Stimulated activated CD4-positive, alpha-beta T cell treated with anti-CD3 and anti-CD28 coated beads, Interleukin-2, amount 100 ng/mL, for 24 hours (primary cell): ENCODE measurements at places on chromosomes 6 and 20.

DNA sequence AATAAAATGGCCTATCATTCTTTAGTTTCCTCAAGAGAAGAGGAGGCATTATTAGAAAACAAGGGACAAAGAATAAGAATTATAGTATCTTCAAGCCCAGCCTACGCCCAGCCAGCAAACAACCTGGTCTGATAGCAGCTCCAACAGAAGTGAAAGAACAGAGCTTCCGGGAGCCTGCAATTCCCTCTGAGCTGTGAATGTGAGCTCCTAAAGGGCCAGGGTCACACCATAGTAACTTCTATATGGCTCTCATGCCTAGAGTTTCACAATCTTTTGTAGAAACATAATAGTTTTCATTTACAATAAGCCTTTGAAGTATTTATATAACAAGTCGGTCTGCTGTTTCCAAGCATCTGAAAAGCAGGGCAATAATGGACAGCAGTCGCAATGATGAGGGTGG lies 116.5 kb downstream of the SMLR1 start:
- DNase-seq = no peak

DNA sequence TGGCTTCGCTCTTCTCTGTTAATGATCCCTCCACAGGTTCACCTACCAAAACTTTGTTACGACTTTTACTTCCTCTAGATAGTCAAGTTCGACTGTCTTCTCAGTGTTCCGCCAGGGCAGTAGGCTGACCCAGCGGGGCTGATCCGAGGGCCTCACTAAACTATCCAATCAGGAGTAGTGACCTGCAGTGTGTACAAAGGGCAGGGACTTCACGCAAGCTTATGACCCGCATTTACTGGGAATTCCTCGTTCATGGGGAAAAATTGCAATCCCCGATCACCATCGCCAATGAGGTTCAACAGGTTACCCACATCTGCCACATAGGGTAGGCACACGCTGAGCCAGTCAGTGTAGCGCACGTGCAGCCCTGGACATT lies 771.4 kb upstream of the DEFB115 start:
- no peak for DNase-seq

GRCh38 chr6:45563041-45563440 lies 185.3 kb upstream of the SUPT3H start:
- DNase-seq = no peak

GRCh38 chr6:123788319-123788718 lies 15.3 kb upstream of the NKAIN2 start:
- no peak for DNase-seq

- DNase-seq = no peak
Observed at GRCh38 chr6:41579088-41579610, 33.0 kb downstream of the FOXP4 start.

GRCh38 chr6:27205375-27206278 lies 41.9 kb upstream of the PRSS16 start:
- DNase-seq = peak; percentile 41

GRCh38 chr6:35804996-35805736 lies at the start of gene LHFPL5:
Gene LHFPL5 (plus strand): TSS chr6:35805352. CDS start chr6:35805671, 319 bp downstream.
- DNase-seq = peak; percentile 50

GRCh38 chr20:40720826-40721225 lies 31.8 kb upstream of the MAFB start:
- no peak for DNase-seq

GRCh38 chr20:4781637-4782377 lies 60.1 kb downstream of the PRND start:
- DNase-seq = no peak

DNA sequence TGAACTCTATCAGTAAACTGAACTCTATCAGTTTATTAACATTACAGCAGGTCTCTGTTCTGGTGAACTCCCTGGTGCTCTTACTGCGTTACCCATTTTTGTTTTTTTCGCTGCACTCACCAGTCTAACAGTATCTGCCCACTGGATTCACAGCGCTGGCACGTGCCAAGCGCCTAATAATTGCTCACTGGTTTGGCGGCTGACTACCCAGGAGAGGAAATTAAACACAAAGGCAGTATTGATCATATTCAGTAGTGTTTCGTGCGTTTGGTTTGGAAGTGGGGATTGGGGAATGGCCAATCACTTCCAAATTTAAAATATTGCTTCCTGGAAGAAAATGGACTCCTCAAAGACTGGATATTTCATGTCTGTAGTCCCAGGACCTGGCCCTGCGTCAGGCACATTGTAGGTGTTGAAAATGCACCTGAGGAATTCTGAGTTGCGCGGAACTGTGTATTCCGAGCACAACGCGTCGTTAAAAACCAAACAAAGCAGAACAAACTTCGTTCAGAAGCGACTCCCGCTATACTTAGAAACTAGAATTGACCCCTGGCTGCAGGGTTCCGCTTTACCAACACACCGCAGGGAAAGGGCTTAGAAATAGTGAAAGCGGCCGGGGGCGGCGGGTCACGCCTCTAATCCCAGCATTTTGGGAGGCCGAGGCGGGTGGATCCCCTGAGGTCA lies 1.1 kb upstream of the RPS12 start:
- peak; percentile 54 for DNase-seq

GRCh38 chr6:127464161-127464880 lies 5.1 kb upstream of the KIAA0408 start:
- no peak for DNase-seq

- no peak for DNase-seq
Observed at GRCh38 chr6:142857233-142857761, 87.7 kb downstream of the HIVEP2 start.

DNA sequence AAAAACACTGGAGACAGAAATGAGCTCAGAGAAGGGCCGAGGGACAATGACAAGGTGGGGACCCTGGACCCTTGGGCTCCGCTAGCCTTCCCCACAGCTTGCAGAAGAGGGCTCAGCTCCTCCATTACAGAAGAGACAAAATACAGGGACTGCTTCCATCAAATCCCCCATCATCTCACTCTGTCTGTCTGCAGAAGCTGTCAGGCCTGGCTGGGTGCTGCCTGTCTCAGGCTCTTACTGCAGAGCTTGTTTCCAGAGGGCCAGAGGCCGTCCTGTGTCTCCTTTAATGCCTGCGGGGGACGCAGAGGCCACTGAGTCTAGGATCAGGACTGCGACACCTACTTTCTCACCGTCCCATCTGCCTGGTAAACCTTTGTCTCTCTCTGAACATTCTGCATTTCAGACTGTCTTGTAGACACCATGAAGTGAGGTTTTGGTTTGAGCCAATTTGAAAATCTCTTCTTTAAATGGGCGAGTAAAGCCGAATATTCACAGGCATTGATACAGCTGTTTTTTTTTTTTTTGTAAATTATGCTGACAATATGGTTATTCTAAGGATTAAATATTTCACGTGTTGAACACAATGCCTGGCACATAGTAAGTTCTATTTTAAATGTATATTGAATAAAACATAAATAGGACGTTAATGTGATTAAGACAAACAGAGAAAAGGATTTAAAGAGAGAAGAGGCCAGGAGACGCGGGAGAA lies 28.3 kb downstream of the RNASET2 start:
- DNase-seq = no peak

DNA sequence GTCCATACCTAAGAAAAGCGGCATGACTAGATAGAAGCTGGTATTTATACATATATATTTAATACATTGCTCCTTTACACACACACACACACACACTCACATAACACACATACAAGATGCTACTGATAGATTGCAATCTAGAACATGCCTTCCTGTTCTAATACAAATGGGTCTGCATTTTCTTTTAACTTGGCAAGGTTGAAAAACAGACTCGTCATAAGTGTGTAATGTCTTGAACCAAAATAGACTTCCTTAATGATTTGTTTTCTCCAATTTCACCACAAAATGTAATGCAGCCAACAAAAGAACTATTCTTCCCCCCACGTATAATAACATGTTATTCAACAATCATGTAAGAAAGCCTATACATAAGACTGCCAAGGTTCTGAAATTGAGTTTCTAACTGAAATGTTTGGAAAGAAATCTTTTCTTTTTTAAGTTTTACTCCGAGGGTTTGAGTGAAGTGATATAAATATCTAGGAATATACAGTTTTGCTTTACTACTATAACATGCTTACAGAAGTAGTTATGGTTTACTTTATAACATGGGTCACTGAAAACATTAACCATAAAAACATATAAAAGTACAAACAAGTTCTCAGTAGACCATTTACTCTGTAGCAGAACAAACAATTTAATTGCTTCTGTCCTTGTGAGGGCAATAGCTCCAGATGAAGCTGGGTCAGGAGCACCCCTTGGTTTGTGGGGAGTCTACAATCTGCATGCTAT lies 207.5 kb downstream of the FOXC1 start:
- DNase-seq = no peak

DNA sequence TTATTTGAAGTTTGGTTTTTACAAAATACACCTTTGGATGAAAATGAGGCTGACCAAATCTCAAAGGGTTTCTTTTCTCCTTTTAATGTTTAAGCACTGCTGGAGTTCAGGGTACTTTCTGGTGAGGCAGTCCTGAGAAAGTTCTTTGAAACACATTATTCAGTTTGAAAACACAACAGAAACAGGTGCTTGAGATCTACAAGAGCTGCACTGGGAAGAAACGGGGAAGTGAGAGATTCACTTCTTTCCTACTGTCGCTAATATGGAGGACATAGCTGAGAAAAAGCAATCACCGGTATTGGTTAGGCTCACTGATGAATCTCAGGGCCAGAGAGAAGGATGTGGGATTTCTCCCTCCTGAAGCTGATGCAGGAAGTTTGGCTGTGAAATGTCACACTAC lies 22.9 kb upstream of the TMEM170B start:
- no peak for DNase-seq

GRCh38 chr6:6545616-6546317 lies 42.8 kb upstream of the LY86 start:
- no peak for DNase-seq

DNA sequence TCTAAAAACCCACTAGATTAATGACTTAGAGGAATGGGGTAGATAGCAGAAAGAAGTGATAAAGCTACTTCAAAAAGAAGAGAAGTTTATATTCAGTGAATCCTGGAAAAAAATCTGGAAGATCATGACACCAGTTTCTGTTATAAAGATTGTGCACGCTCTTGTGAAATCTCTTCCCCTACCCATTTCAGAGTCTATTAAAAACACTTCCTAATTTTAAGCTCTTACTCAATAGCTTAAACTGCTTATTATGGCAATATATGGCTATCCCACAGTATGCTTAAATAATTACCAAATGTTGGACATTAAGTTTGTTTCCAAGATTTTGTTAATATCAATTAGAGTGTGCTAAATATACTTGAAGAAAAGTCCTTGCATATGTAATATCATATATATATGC lies 585.3 kb upstream of the MAN1A1 start:
- DNase-seq = no peak

DNA sequence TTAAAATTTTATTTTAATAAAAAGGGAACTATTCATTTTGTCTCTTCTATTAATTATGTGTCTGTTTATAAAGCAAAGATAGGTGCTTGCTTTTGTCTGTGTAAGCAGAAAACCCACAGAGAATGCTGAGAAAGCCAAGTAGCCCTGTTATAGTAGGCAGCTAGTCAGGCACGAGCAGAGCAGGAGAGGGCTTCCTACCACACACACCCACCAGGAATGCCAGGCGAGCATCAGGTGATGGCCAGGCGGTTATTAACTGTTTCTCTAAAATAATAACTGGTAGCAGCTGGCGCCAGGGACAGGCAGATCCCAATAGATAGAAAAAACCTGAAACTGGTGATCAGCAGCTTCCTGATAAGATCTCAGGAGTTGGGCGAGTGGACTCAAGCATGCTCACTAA lies 15.7 kb downstream of the C6orf15 start:
- no peak for DNase-seq

DNA sequence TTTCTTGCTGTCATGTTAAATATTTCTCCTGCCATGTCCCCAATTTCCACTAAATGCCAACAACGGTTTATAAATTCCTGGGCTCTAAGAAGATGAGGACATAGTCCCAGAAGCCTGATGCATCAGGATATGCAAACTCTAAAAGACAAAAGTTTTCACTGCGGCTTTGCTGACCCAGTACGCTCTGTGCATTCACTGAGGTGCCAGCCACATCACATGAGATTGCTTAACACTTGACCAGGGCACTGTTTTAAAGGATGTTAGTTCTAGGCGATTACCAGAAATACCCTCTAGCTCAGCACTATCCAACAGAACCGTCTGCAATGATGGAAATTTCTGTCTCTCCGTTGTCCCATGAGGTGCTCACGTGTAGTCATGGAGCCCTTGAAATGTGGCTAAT lies 19.9 kb upstream of the ADTRP start:
- no peak for DNase-seq

DNA sequence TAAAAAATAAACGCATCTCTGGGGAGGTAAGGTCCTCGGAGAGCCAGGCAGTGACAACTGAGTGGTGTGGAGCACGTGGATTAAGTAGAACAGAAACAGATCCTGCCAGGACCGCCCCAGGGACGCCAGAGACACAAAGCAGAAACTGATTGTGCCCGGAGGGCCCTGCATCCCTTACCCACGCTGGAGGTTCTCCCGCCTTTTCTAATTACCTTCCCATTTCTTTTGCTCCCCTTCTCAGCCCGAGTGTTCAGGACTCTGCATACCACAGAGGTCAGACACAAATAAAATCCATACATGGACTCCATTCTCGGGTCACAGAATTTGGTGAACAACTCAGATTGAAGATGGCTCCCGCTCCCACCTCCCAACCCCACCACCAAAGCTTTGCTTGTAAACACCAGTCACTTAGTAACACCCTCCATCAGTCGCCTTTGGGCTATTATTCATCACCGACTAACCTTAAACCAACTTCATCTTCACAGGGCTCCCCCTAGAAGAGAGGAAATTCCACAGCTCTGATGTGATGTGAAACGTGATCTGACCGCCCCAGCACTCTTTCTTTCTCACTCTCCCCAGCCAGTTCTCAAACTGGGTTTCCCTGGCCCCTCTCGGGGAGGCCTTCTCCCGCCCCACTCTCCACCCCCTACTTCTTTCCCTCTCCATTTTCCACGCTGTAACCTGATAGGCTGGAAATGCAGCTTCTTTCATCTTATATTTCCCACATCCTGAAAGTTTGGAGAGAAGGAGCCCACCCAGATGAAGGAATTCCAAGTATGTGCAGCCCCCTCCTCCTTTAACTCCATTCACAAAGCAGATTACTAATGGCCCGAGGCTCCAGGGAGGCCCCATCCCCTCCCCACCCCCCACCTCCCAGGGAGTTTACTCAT lies 32.5 kb upstream of the PIM1 start:
- DNase-seq = peak; percentile 41

- no peak for DNase-seq
Observed at GRCh38 chr20:23081263-23081819, 4.8 kb downstream of the CD93 start.

GRCh38 chr6:159760602-159761057 lies 1.2 kb upstream of the ACAT2 start:
- no peak for DNase-seq
